ENCODE measurements at places on chromosomes 12 and 14.

GRCh38 chr14:99354166-99354875, 82.3 kb upstream of the BCL11B start:
- DNase-seq = no peak

DNA sequence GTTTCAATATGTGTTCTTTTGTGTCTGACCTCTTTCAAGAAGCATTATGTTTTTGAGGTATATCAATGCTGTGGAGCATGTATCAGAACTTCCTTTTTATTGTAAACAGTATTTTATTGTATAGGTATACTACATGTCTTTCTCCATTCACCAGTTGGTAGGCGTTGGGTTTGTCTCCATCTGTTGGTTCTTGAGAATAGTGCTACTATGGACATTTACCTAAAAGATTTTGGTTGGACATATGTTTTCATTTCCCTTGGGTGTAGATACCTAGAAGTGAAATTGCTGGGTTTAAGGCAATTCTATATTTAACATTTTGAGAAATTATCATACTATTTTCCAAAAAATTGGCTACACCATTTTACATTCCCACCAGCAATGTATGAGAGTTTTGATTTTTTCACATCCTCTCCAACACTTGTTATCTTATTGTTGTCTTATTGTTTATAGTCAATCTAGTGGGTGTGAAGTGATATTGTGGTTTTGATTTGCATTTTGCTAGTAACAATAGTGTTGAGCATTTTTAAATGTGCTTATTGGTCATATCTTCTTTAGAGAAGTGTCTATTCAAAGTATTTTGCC, 409.2 kb downstream of the IPO8 start:
- no peak for DNase-seq

DNA sequence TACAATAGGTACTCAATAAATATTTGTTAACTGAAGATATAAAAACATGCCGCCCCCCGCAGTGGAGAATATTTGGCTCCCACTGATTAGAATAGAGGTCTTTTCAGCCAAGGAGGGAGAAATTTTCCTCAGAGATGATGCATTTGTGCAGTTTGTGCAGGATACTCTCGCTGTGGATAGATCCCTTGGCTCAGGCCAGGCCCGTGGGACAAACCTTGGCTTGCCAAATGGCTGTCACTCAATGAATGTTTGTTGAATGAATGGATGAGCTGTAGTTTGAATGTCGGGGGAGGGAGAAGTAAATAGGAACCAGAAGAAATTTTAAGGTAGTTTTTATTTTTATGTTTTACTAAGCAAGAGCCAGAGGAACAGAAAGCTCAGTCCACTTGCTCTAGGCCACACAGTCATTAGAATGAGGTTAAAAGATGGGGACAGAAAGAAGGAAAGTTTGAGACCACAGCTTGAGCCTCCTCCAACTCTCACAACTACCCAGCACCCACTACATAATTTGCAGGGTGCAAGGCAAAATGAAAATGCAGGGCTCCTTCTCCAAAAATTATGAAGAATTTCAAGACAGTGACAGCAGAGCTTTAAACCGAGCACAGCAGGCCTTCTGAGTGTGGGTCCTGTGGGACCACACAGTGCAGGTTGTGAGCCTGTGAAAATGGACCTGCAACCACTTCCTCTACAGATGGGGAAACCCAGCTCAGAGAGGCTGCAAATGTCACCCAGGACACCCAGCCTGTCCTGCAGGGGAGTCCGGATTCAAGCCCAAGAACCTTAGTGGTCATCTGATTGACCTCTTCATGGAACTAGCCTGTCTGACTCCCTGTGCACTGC, 51.4 kb downstream of the WSCD2 start:
- DNase-seq = no peak

DNA sequence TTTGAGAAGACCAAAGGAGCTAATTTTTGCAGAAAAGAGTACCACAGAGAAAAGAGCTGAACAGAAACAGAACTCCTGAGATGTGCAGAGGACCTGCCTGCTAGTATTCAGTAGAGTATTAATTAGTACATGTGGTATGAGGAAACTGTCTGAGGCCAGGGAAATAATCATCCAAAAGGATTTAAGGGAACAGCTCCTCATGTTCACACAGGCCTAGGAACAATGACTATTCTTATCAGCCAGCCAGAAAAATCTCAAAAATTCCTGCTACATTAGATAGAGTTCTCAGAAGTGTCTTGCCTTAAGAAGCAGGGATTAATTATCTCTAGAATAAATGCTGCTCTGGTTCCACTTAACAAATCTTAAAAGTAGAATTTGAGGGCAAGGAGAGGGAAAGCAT, 36.4 kb downstream of the PKP2 start:
- no peak for DNase-seq

- no peak for DNase-seq
Measured at GRCh38 chr12:3224530-3224903, 147.3 kb downstream of the TSPAN9 start.

- no peak for DNase-seq
Measured at GRCh38 chr12:119423285-119423684, 88.8 kb downstream of the CCDC60 start.

DNA sequence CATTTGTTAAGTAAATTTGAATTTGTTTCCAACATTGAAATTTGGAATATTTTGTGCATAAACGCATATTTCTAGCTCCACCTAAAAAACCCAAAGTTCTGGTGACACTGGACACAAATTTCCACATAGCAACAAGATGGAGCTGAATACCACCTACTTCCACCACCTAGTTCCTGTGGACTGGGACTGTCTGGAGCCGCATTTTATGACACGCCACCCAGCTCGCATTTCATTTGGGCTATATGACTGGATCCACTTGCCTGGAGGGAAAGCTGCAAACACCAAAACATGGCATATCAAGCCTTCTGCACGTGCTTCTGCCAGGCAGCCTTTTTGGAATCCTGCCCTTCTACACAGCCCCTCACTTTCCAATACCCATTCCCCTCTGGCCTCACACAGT, 173.4 kb downstream of the KIF21A start:
- DNase-seq = no peak

DNA sequence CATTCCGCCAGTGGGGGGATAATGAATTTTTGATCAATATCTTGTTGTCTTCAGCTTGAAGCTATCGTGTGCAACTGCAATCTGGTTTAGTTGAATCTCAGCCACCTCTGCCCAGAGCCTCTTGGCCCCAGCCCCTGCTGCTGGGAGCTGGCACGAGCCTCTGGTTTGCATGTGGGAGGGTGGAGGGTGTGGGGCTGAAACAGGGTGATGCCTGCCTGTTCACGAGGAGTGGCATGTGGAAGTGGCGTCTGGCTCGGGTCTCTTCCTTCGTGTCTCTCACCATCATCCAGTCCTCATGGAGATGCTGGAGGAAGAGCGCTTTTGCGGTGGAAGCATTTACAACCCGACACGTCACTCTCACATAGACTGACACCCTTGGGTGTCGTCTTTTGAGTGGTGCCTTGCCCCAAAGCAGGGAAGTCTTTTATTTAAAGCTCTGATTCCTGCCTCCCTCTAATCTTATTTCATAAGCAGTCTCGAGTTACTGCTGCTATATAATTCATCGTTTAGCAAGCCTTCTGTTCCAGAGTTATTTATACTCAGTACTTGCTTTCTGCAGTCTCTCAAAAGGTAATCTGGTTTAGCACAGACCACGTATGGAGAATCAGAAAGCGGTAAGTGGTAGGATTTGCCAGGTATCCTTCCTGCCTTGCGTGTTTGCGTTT, 64.5 kb downstream of the AACS start:
- no peak for DNase-seq

GRCh38 chr12:105801351-105801750, 337.4 kb downstream of the NUAK1 start:
- DNase-seq = no peak
